ENCODE measurements at places on chromosomes 1 and 21.

- DNase-seq = no peak
These were observed 59.3 kb downstream of the CENPF start for GRCh38 chr1:214662223-214662785.

GRCh38 chr21:36694593-36695282, 4.2 kb upstream of the SIM2 start:
- no peak for DNase-seq

DNA sequence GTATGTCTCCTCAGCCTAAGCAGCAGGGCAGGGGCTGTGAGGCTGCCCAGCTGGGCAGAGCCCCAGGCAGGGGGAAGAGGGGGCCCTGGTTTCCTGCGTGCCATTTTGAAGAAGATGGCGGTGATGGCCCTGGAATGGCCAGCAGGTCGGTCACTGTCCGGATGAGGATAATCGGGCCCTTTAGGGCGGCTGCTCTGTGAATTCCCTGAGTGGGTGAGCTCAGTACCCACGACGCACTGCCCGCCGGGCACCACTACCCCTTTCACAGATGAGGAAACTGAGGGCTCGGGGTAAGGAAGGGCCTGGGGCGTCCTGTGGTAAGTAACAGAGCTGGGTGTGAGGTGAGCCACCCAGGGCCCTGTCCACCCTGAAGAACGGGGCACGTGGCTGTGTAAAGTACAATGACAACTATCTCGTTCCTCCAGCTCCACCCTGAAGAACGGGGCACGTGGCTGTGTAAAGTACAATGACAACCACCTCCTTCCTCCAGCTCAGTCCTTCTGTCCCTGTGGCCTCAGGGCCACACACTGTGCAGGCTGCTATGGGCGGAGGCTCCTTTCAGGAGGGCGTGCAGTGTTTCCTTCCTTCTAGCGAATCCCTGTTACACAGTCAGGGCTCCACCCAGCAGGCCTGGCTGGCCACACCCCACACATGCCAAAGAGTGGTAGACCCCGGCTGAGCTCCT, 23.2 kb downstream of the ITGB2 start:
- no peak for DNase-seq

DNA sequence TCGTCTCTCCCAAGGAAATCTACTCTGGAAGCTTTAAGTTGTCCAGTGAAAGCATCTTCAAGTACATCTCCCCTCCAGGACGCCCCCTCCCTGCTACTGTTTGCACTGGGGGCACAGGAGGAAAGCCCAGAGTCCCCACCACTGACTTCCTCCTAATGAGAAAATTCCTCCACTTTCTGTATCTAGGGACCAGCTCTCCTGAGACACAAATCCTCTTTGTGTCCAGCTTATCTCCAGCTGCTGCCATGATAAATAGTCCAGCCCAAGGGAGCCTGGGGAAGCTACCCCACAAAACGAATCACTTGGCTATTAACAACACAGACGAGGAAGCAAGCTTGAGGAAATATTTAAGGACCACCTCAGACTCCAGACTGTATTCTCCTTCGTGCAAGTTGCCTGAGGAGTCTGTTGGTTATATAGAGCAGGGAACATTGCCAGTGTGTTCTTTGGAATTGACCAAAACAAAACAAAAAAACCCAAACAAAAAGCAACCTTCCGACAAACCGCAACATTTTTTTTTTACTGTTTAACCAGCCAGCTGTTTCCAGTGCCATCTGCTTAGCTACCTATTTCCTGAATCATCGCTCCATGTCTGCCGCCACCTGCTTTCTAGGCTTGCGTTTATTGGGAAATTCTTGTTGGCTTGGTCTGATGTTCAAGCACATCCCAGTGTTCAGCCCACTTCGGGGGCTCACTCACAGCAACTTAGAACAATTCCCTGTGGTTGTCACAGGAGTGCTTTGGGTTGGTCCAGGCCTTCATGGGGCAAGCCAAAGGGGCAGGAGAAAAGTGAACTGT, 7.7 kb downstream of the C1orf226 start:
- DNase-seq = no peak

GRCh38 chr1:16449065-16449464, 8.5 kb downstream of the NECAP2 start:
- DNase-seq = no peak

- DNase-seq = no peak
These were observed 363.5 kb upstream of the PTBP2 start for GRCh38 chr1:96358057-96358456.

GRCh38 chr1:109923131-109923945, 12.7 kb downstream of the CSF1 start:
- no peak for DNase-seq

- DNase-seq = no peak
These were observed 31.8 kb downstream of the AHDC1 start for GRCh38 chr1:27572019-27572678.

DNA sequence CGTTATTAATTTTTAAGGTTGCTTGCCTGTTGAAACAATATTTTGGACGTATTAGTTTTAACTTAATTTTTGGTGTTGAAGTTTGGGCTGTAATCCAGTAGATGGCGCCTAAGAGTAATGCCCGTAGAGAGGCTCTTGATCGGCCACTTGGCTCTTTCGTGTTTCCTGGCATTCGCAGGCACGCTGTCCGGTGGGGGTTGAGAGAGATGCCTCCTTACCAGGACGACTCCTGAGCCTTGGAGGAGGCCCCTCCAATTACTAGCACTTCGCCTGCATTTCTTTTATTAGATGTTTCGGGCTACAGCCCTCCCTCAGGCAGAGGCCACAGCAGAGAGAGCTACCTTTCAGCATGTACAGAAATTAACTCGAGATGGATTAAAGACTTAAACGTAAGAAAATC, 12.0 kb downstream of the OR2M4 start:
- no peak for DNase-seq

- DNase-seq = no peak
These were observed 465.2 kb downstream of the NPHP4 start for GRCh38 chr1:5526822-5527551.

- no peak for DNase-seq
These were observed 7.1 kb upstream of the OR10K1 start for GRCh38 chr1:158454537-158454936.

DNA sequence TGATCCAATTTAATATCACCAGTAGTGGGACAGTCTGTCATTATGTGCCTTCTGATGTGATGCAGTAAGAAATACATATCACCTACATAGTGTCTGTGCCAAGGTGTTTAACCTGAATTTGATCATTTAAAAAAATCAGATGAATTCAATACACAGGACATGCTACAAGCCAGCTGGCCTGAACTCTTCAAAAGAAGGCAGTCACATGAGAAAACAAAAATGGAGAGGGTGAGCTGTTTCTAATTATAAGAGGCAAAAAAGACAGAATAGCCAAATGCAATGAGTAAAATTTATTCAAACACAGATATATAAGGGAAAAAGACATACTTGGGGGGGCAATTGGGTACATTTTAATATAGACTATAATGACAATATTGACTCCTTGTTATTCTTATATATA, 66.5 kb downstream of the ST3GAL3 start:
- DNase-seq = no peak

DNA sequence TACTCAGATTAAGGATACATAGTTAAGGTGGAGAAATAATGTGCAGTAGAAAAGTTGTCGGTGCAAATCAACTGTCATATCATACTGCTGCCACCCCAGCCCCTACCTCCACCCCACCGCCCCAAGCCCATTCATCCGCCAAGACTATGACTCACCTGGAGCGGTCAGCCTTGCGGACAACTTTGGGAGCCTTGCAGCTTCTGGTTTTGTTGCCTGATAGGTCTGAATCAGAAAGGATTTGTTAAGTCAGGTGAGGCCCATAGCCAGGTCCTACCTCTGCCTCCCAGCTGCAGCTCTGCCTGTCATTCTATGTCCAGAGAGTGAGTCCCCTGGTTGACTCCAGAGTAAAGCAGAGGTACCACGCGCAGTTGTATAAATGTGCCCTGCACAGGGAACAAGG, 12.6 kb downstream of the C1orf162 start:
- no peak for DNase-seq

- no peak for DNase-seq
These were observed 95.5 kb downstream of the SSBP3 start for GRCh38 chr1:54310439-54311328.

DNA sequence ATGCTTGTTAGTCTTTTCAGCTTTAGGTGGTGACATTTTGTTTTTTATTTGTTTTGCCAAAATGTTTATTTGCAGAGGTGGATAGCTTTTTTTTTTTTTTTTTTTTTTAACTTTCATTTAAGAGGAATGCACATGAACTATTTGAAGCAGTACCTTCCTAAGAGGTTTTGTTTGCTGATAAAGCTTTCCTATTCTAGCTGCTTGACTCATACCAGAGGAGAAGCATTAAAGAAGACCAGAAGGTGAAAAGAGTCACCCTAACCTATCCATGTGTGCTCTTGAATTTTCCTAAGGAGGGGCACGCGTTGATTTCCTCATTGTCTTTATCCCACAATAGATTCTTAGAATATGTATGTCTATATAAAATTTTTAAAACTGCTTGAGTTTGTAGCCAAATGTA, 57.7 kb downstream of the PRDM2 start:
- no peak for DNase-seq

DNA sequence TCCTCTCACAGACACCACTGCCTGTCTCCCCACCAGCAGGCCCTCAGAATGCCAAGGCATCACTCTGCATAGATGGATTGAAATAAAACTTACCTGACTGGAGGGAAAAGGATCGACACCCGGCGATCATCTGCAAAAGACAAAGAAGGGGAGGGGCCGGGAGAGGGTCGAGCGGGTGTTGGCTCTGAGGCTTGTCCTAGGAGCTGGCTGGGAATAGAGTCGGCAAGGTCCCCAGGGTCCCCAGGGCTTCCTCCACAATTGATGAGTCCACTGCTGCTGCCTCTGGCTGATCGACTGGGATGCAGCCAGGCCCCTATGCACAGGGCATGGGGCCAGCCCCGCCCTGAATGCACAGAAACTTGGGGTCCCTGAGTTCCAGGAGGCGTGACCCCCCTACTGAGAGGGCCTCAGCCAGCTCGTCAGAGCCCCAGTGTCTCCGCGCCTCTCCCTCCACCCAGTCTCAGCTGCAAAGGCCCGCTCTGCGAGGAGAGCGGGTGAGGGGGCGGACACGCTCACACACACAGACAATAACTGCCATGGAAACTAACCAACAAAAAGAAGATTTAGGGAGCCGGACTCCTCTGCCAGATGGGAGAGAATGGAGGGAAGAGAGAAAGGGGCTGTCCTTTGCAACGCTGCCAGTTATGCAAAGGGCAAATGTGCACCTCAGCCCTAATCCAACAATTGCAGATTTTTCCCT, at the start of gene KLHDC8A:
Gene KLHDC8A (minus strand): TSS at position 483 of the 700 bp plus-strand sequence. CDS start 13,318 bp downstream, outside the sequence.
- no peak for DNase-seq

Measured in activated B cell treated with CpG ODN at 0.5 μM for 24 hours (primary cell).